Retina (tissue), 1 donor: ENCODE measurements at places on chromosomes 16 and 17.

DNA sequence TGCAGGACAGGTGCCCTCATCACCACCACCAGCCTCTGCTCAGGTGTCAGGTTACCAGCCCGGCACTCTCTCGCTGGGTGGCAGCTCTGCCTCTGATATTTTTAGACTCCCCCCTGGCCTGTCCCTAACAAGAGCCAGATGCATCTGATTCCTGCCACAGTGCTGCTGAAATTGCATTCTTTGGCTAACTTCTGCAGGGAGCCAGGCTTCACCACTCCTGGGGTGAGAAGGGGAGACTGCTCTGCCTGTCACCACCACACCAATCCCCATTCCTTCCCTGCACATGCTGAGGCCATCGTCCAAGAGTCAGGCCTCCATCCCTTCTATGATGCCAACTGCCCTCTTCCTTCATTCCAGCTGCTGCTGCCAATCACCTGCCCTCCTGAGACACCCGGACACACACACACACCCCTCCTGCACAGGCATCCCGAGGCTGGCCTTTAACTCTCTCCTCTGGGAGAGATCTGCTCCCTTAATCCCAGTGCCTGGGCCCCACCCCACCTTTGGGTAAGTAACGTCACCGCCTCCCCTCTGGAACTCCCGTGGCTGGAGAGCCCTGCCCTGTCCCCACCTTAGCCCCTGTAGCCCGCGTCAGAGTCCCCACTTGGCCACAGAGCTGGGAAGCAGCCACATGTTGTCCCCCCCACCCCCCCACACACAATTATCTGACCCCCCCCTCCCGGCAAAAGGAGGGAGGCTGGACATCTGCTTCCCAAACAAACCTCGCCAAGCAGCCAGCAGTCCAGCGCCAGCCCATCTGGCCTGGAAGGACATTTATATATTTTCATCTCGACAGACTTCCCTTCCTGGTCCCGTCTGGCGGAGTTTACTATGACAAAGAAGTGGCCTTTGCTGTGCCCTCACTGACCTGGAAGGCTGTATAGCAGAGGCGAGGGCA lies 2.8 kb downstream of the EMP2 start:
- DNase-seq: peak; percentile 13

GRCh38 chr16:22174642-22175041 lies 12.3 kb downstream of the SDR42E2 start:
- no peak for DNase-seq

DNA sequence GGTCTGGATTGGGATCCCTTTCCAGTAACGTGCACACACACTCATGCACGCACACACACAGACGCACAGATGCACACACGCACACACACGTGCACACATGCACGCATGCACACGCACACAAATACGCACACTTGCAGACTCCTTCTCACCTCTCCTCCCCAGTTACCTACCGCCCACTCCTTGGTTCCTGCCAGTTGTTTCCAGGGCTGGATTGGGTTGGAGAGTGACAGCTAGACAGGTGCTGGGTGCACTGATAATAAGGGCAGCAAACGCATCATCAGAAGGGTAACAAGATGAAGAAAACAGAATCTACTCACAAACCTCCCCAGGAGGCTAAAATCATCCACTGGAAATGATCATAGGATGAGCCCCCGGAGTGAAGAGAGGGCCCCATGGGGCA lies 45.0 kb downstream of the HSBP1 start:
- no peak for DNase-seq

DNA sequence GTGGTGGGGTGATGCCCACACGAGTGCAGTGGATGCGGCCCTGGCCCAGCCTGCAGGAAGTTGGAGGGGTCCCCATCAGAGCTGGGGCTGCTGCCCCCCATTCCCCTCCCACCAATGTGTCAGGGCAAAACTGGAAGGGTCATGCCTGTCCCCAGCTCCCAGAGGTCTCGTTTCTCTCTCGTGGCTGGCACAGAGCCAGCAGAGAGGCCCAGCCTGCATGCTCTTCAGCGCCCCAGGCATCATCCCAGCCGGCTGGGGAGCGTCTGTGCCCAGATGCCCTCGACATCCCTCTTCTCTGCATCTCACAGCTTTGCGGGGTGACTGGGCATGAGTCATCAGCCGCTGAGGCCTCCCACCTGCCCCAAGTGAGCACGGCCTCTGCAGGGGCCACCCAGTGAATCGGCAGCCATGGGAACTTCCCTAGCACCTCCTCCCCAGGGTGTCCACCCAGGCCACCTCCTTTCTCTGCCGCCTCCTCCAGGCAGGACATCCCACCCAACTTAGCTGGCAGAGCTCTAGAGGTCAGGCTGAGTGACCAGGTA lies 9.8 kb upstream of the CSNK1D start:
- no peak for DNase-seq

GRCh38 chr17:489758-490329 lies 137.2 kb upstream of the RPH3AL start:
- DNase-seq: peak; percentile 59

- no peak for DNase-seq
Observed at GRCh38 chr16:57574646-57575467, 32.4 kb downstream of the ADGRG5 start.

GRCh38 chr17:15351925-15352324 lies 10.5 kb upstream of the TEKT3 start:
- no peak for DNase-seq
